ENCODE measurements at places on chromosomes 1 and 21.

- no peak for DNase-seq
Observed at GRCh38 chr1:207888652-207889051, 22.3 kb downstream of the CD34 start.

- DNase-seq = no peak
Observed at GRCh38 chr1:230399321-230400006, 26.7 kb downstream of the PGBD5 start.

DNA sequence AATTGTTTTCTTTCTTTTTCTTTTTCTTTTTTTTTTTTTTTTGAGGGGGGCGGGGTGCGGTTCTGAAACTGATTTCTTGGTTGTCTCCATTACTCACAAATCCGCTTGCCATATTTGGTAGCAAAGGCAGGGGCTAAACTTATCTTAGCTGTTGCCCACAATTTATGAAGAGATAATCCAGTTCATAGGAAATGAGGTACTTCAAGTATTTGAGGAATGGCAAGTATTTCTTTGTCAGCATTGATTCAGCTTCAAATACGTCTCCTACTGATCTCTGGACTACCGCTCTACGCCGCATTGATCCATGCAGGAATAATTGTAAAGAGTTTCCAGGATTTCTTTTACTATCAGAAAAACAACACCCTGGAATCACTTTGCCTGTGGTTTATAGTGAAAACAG is 289.2 kb upstream of the DPYD start:
- DNase-seq = no peak

DNA sequence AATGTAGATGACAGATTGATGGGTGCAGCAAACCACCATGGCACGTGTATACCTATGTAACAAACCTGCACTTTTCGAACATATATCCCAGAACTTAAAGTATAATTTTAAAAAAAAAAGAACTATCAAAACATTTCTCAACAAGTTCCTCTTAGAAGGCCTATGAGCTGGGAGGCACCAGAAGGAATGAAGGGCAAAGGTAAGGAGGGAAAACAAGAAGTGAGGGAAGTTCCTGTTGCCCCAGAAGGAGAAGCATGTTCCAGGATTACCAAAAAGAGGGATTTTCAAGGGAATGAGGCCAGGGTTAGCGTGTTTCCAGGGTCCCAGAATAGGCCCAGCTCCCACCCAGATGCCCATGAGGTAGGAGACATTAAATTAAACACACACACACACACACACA is 361.0 kb downstream of the SETD4 start:
- no peak for DNase-seq

DNA sequence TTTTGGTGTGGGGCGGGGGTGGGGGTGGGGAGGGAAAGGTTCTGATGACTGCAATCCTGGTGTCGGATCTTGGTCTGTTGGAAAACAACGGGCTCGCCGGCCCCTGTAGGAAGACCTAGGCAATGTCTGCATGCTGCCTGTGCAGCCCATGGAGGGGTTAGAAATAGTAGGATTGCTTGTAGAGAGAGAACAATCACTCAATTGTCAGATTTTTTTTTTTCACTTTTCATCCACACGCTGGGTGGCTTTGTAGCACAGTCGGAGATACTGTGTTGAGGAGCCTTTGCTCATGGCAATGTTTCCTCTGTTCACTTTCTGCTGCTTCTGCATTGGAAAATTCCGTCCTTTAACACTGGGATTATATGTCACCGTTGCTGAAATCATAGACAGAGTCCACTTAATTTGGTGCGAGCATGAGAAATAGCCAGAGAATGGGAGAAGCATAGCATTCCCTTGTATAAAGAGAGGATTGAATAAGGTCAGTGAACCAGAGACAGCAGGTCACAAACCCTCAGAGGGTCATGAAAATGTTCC is 107.5 kb downstream of the MRPS6 start:
- no peak for DNase-seq

Measured in stimulated activated CD4-positive, alpha-beta T cell treated with anti-CD3 and anti-CD28 coated beads, Interleukin-4, amount 100 ng/mL, for 1 hour (primary cell).